COR-L47 (cell line): ENCODE measurements at places on chromosomes 3 and 15.

DNA sequence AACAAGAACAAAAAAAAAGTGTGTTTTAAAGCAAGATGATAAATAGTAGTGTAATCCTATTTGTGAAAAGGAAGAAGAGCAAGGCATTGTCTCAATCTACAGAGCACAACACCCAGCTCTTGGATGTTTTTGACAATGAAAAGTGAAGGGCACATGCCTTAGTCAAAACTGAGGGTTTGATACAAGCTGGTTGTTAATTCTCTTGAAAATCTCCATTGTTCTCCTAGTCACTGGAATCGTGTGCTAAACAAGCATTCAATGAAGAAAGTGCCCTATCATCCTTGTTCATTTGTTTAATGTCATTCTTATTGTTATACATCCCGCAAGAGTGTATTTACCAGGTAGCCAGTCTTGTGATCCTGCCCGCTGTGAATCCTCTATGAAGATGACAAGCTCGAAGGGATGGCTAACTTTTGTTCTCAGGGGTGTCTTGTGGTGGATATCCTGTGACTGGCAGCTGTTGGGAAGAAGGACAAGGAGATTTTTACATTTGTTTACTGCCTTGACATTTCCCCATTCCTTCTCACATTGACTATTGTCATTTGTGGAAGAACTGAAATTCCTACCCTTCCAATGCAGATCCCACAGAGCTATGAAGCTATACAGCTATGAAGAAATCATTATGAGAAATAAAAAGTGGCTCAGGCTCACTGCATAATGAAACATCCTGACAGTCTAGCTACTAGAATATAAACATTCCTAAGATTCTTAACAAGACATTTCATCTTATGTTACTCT lies 175.9 kb downstream of the VGLL3 start:
- no peak for DNase-seq

DNA sequence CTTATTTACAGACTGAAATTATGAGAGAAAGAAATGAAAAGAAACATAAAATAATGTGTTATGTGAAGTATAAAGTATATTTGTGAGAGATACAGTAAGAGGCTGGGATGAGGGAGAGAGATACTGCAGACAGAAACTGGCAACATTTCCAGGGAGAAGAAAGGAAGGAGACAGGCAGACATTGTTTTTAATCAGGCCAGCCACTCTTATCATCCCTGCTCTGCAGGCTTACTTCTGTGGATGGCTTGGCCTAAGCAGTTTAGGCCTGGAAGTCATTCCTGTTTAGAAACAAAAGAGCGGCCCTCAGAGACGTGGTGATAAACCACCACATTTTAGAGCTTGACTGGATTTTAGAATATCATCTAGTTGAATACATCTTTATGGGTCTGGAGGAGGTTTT lies 12.4 kb downstream of the PCCB start:
- DNase-seq = no peak

GRCh38 chr3:78880603-78881461 lies 887.0 kb downstream of the ROBO1 start:
- DNase-seq = no peak

DNA sequence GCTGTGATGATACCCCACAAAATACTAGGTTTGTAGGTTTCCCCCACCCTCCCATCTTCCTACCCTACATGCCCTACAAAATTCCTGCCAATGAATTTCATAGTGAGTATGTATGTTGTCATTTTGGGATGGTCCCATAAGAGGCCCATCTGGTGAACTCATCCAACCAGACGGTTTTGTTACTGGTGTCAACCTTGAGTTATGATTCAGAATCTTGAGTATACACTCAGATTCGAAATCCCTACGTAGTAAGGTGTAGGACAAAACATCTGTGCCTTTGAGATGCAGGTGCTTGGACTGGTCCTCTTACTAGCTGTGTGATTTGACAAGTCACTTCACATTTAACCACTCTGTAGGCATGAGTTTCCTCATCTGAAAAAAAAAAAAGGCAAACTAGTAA lies 3.6 kb downstream of the SIAH2 start:
- no peak for DNase-seq

DNA sequence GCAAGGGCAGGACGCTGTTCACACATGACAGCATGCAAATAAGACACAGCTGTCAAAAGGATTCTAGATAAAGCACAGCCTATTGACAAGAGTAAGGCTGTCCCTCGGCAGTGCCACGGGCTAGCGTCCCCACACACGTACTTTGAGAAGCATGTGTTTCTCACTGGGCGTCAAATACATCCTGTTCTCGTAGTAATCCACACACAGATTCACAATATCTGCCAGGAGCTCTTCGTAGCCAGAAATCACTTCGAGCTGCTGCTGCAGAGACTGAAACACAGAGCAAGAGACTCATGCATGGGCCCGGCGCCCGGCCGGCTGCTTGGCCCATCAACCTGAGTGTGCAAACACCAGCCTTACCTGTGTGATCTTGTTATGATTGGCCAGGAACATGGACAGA lies 41.1 kb downstream of the CYFIP1 start:
- no peak for DNase-seq

- no peak for DNase-seq
Observed at GRCh38 chr15:91921188-91921842, 67.8 kb downstream of the SLCO3A1 start.

DNA sequence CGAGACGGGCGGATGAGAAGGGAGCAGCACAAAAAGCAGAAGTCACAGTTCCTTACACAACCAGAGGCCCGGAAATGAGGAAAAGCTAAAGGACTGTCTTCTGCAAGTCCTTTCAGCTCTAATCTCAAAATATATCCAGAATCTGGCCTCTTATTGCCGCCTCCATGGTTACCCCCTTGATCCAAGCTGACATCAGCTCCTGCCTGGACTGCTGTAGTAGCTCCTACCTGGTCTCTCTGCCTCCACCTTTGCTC lies 324.0 kb upstream of the ROPN1 start:
- no peak for DNase-seq

DNA sequence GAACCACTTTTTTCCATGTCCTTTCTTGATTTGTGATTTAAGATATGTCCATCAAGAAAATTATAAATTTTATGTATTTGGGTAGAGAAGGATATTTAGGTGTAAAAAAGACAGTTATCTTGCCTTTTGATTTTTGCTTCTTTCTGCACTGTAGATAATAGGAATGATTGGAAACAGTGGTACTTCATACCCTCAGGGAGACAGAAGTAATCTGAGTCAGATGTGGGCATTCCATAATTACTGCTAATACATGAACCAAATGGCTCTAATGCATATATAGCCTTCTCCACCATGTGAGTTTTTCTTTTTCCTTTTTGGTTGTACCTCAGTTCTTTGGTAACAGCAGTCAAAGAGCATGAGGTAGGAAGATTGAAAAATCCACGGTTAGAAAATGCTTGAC lies 67.2 kb downstream of the RARB start:
- no peak for DNase-seq

DNA sequence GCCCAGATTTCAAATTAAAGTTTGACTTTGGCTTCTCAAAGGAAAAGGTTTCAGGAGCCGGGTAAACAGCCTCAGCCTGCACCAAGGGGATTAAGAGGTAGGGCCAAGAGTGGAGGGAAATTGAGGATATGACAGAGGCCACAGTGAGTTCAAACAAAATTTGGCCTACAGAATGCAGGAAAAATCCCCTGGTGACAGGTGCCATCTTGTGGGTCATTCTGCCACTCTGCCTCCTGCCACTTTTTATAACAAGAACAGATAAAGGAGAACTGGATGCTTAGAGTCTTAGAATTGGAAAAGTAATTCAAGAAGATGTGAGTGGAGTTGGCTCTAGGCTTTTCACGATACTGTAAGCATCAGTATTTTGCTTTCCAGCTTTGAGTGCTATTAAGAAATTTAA lies 253.2 kb downstream of the NR2F2 start:
- peak; percentile 10 for DNase-seq

DNA sequence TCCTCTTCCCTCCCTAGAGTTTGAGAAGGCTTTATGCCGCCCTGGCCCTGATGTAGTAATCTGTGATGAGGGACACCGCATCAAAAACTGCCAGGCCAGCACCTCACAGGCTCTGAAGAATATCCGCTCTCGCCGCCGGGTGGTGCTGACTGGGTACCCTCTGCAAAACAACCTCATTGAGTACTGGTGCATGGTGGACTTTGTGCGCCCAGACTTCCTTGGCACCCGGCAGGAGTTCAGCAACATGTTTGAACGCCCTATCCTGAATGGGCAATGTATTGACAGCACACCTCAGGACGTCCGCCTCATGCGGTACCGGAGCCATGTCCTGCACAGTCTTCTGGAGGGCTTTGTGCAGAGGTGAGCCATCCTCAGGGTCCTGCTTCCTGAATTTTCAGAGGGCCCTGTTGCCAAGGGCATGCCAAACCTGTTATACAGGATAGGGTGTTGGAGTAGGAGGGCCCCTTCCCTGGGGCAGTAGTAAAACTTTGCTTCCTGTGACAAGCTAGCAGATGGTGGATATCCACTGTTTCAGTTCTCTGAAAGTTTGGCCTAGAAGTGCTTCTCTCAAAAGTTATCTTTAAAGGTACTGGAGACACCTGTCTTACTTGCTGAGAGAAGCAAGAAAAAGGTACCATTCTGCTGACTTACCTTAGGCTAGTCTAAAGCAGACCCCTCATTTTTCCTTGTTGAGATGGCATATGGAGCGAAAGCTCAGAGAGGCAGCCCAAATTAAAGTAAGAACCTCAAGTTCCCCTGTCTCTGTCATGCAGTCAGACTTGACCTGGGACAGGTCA lies 33.7 kb upstream of the TEX264 start:
- no peak for DNase-seq

- DNase-seq = no peak
Observed at GRCh38 chr3:130835483-130835882, 58.4 kb upstream of the ATP2C1 start.

DNA sequence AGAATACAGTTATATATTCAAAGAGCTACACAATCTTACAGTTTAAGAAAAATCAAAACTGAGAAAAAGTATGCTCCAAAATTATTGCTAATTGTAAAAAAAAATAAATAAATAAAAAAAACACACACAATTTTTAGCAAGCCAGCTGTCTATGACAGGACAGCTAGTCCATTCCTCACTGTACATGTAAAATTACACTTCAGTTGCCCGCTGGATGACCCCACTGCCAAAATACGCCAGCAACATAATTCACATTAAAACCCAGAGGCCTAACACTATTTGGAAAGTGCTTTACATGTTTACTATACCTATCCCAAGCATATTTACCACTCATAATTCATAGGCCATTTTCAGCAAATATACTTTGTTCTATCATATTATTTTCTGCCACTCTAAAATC lies 5.8 kb downstream of the MYO9A start:
- no peak for DNase-seq

GRCh38 chr3:182248349-182248880 lies 536.7 kb downstream of the SOX2 start:
- DNase-seq = peak; percentile 32
